ENCODE measurements at places on chromosomes 6 and 20.

- DNase-seq: no peak
Observed at GRCh38 chr6:34352305-34352937, 40.0 kb downstream of the NUDT3 start.

DNA sequence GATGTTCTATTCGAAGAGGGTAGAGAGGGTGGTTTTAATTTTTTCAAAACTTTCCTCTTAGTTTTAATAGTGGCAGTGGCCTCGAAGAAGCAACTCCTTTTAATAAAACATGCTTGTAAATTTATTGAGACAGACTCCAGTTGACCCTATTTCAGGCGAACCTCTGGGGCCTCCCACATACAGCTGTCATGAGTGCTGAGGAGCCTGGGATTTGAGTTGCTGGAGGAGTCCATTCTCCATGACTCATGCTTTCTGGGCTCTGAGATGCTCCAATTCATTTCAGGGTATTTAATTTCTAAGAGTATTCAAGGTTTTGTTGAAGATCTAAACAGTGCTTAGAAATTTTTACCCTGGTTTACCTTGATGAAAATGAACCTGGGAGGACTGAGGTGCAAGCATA lies 580.4 kb downstream of the CBLN4 start:
- DNase-seq: no peak

GRCh38 chr6:111985202-111985731 lies 68.6 kb upstream of the CCN6 start:
- peak; percentile 21 for DNase-seq

DNA sequence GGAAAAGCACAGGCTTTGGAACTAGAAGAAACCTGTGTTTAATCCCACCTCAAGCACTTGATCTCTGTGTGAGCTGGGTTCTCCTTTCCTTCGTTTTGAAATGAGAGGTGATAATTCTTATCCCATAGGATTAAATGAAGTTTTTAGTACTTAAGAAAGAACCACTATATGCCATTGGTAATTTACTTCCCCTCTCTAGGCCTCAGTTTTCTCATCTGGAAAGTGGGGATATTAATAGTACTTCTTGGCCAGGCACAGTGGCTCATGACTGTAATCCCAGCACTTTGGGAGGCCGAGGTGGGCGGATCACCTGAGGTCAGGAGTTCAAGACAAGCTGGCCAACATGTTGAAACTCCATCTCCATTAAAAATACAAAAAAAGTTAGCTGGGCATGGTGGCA lies 14.1 kb downstream of the REM1 start:
- DNase-seq: no peak

Measured in LNCaP clone FGC (cell line).